Adrenal gland (tissue), 19 donors: ENCODE measurements at places on chromosomes 4 and X. TPM values are rescaled to one million over a fixed set of nuclear protein-coding genes. Genes with fewer than 3 reads are reported as not detected.

ZNF711 gene
- 26.5 TPM for total RNA-seq

BOD1L1 gene
- total RNA-seq, result 22.0 TPM

DDX3X gene
- total RNA-seq, result 330 TPM

CSAG1 gene
- not detected for total RNA-seq

TEX13D gene
- total RNA-seq, result not detected

ATG4A gene
- total RNA-seq, result 21.0 TPM

GAGE12H gene
- not detected for total RNA-seq

RAB41 gene
- not detected for total RNA-seq

SHISA3 gene
- 2.3 TPM for total RNA-seq

PABPC1L2A gene
- not detected for total RNA-seq

MAGEC2 gene
- not detected for total RNA-seq

NHS gene
- total RNA-seq, result 7.2 TPM

UGT8 gene
- total RNA-seq, result 0.08 TPM

TLL1 gene
- 1.00 TPM for total RNA-seq
